ENCODE measurements at places on chromosomes 1 and 21.

DNA sequence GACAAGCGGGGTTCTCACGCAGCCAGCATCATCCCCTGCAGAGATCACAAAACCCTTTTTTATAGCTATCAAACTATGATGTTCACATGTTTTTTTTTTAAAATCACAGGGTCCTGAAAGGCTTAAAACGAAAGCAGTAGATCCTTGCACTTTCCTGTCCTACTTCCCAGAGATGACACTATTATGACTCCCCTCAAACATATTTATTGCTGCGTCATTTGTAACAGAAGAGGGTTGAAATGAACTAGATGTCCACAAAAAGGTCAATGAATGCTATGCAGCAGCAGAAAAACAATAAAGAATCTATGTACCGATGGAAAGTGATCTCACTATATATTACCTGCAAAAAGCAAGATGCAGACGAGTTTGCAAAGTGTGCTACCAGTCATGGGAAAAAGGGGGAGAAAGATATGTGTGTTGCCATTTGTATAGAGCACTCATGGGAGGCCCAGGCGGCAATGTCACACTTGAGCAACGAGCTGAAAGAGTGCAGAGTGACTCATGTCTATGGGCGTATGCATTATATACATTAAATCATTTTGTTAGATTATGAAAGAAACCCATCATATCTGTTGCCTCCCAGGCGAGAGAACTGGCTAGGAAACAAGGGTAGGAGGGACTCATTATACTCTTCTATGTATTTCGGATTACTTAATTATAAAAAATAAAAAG, 68.9 kb upstream of the PARP1 start:
- DNase-seq: no peak

DNA sequence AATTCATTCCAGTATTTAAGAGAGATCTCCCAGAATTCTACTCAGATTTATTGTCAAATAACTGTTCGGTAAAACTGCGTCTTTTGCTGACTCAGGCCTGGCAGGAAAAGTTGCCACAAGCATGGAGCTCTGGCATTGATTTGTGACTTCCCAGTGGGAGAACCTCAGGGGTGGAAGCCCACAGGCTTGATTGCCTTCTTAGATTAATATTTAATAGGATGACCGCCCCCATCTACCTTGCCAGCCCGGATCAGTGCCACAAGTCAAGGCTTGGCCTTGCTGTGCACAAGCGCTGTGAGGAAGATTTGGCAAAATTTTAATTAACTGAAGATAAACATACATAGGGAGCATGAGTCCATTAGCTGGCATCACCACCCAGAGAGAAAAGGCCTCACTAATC, 93.5 kb downstream of the LRIG2 start:
- no peak for DNase-seq

GRCh38 chr1:230185076-230186001, 118.3 kb downstream of the GALNT2 start:
- DNase-seq: no peak

GRCh38 chr1:8026153-8026975, at the start of gene ERRFI1:
TSS of gene ERRFI1 (minus strand) at chr1:8026309. CDS start at chr1:8015619, 10,690 bp downstream.
- peak; percentile 93 for DNase-seq

DNA sequence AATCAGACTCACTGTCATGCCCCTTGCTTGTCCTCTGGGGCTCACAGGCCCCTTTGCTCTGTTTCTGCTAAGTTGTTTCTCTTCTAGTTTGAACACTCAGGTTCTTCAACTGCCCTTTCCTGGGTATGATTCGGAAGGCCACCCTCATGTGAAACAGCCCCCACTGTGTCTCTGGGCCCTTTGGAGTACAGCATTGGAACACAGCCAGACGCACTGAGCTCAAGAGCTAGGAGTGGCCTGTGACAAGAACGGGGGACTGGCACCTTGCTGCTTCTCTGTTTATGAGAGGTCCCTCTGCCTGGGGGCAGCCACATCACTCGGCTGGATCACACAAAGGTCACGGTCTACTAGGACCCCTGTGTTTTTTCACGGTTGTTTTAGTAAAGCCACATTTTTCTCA, 114.4 kb upstream of the ZC3H12A start:
- no peak for DNase-seq

DNA sequence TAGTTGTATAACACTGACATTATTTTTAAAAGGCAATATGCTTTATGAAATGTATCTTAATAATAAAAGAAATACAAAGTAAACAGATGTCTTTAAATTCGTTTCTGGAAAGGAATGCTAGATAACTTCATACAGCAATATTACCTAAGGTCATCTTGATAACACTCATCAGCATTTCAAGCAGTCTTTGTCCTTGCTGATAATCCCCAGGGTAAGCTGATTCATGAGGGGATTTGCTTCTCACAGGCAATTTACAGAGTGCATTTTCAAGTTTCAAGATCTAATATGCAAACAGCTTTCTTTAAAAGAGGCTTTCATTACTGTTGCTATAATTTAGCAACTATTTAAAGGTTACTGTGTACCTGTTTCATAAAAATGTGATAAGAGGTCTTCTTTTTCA, 75.2 kb upstream of the NEK2 start:
- DNase-seq: no peak

GRCh38 chr1:3461934-3462275, 7.4 kb downstream of the ARHGEF16 start:
- no peak for DNase-seq

DNA sequence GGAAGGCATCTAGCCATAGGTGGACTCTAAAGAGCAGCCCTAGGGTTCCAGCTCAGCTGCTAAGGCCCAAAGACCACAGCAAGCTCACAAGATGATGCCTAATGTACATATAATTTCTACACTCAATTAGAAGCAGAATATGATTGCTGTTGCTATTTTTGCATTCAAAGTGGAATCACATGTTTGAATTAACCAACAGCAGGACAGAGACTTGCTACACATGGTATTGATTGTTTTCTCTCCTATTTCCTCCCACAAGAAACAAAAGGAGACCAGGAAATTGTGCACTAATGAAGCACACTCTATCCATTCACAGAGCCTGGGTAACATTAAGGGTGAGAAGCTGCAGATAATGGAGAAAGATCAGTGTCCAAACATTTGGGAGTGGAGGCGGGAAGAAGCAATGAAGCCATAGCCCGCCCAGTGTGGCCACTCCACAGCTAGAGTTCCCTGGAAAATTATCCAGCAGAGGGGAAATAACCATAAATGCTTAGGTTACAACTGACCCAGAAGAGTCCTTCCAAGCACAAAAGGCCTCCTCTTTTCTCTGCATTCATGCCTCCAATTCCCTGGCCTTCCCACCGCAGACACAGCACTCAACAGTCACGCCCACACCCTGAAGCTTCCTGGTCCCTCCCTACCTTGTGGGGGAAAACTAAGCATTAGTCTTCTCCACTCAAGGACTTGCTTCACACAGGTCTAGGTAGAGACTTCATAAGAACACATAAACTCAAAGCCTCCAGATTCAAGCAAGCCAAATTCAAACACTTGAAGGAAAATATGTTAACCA, 7.5 kb downstream of the CNN3 start:
- DNase-seq: no peak

GRCh38 chr1:67322442-67322841, 14.8 kb downstream of the IL12RB2 start:
- no peak for DNase-seq

DNA sequence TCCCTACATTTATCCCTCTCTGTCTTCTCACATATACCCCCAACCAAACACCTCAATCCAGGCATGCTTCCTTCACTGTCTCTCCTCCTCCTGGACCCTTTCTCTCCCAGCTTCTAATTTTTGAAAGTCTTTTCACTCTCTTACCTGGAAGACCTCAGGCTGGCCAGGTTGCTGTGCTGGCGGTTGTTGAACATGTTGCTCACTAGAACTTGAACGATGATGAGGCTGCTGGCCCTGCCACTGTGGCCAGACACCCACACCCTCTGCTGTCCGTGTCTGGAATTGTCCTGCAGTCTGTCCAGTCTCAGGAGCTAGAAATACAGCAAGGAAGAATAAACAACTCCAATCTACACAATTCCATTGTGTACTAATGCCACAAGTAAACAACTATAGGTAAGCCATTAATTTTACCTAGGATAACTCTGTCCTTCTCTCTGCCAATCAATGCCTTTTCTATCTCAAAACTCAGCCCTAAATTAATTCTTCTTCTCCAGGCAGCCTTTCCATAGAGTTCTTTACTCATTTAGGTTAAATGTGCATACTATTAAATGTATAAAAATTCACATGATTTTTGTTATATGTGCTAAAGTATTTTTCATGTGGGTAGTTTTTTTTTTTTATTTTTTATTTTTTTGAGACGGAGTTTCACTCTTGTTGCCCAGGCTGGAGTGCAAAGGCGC, 5.1 kb upstream of the CTSK start:
- peak; percentile 15 for DNase-seq
